Fibroblast of the aortic adventitia (primary cell): ENCODE measurements at places on chromosomes 5 and 9. TPM values are rescaled to one million over a fixed set of nuclear protein-coding genes. Genes with fewer than 3 reads are reported as not detected.

DNA sequence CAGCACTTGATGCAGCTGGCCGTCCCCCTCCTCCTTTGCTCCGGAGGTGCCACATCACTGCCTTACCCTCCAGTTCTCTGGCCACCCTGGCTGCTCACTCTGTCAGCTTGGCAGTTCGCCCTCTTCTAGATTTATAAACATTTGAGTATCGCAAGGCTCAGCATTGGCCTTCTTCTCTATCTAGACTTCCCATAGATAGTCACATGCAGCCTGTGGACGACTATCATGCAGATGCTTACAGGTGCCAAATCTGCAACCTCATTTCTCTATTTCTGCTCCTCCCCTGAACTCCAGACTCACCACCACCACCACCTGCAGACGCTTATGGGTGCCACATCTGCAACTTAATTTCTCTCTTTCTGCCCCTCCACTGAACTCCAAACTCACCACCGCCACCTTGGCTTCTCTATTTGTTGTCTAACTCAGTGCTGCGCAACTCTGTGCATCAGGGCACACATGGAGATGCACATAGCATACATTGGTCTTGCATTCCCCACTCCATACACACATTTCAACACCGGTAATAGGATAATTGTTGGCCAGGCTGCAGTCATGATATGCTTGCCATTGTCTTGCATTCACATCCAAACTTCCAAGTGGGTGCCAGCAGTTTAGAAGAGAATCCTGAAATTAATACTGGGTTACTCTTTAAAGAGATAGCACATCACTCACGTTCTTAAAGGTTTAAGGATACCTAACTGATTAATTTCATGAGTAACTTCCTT, 1.9 kb upstream of the DAP start:
- DNase-seq = no peak

GRCh38 chr9:72589667-72590521, 68.5 kb downstream of the TMC1 start:
- DNase-seq = peak; percentile 71

DNA sequence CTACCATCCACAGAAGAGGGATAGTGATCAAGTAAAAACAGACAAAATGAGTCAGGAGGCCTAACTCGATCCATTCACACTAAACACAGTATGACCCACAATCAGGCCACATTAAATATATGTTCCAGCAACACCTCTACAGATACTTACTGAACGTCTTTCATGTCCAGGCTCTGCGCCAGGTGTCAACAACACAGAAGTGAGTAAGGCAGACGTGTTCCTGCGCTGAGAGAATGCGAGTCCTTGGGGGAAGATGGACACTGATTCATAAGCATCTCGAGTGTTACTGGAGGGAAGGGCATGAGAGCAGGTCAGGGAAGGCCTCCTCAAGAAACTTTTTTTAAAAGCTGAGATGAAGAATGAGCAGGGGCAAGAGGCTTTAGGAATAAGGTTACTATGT, 164.3 kb upstream of the CLINT1 start:
- no peak for DNase-seq

DNA sequence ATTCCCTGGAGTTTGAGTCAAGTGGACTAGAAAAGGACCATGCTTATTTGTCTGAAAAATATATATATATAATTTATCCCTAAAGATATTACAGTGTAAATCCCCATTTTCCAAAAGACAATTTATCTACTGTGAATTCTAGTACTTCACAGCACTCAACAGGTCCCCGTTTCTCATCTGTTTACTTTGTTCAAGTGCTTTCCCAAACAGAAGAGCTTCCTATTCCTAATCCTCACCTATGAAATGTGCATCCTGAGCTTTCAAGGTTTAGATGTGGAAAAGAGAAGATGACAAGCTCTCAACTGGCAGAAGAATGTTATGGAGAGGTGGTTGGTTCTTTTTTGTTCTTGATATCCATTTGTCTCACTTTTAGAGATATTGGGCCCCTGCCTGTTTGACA, 401.6 kb upstream of the ZNF608 start:
- DNase-seq = no peak

GRCh38 chr9:4666042-4666699, at the start of gene SPATA6L:
Gene SPATA6L, minus strand, starts transcription at chr9:4666480. Its CDS starts 230 bp downstream, at chr9:4666250.
- DNase-seq = peak; percentile 40

- DNase-seq = no peak
These were observed 16.6 kb upstream of the EGFL7 start for GRCh38 chr9:136645903-136646754.

Gene TAF11L2
- total RNA-seq = not detected in 2 replicates

Gene ADAM19
- total RNA-seq = 11.2 and 15.5 TPM in 2 replicates

Gene DIAPH1
- total RNA-seq = 16.3 and 22.1 TPM in 2 replicates

Gene ANKRD18A
- 0.09 TPM in 1 of 2 replicates, not detected in the other for total RNA-seq
